T-helper 17 cell (primary cell): ENCODE measurements at places on chromosomes 11 and 22.

DNA sequence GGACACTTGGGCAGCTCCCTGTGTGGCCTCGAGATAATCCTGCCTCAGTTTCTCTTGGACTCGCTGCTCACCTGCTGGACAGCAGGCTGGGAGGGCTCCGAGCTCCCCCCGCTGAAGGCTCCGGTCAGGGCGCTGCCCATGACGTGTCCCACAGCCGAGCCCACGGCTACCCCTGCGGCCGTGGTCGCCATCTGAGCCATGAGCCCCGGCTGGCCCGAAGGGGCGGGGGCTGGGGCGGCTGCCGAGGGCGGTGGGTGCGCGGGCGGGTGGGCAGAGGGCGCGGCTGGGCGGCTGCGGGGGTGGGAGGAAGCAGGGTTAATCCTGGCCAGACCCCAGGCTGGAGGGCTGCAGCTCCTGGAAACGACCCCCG is 484 bp downstream of the CHCHD10 start:
- DNase-seq, result no peak

DNA sequence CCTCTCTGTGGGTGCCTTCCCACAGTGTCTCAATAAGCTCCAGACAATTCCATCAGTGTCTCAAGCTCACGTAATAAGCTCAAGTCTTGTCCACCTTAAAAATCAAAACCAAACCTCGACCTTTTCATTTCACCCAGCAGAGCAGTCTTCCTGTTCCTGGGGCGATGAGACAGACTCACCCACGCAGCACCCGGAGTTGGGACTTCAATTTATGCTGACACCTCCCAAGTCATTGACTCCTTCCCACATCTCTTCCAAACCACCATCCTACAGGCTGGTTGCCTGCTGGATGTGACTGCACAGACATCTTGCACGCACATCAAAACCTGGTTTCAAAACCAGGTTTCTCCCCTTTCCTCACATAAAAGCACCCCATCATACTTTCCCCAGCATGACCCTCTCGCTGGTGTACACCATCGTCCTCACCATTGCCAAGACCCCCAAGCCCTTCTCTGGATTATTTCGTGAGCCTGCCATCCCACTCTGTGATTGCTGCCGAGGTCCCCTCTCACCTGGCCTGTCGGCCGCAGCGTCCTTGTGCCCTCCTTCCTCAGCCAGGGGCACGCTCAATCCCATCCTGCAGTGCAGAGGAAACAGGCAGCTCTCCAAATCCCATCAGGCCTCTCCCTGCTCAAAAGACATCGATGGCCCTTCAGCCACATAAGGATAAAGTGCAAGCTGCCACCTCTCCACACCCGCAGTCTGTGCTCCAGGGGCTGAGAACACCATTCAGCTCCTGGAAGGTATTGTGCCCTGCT is 45.1 kb upstream of the FBXO3 start:
- no peak for DNase-seq

DNA sequence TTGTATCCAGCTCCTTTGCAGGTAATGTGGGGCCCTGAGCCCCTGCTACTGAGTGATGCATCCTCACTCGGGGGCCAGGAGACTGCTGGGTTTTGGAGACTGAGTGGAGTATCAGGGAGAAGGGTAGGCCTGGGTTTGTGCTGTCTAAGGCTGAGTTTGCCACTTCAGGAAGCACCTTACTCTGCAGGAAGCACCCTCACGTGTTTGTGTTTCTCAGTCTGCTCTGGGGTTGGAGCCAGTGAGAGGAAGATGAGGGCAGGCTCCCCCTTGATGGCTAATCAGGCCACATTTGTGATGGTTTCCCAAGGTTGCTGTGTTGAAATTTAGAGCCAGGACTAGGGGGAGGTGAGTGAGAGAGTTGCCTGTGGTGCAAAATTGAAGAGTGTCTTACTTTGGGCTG is 13.7 kb upstream of the THY1 start:
- DNase-seq, result no peak

- peak; percentile 30 for DNase-seq
Measured at GRCh38 chr11:63767565-63768236, 874 bp downstream of the ZFTA start.

GRCh38 chr22:26707581-26707980 is 50.2 kb downstream of the MIAT start:
- no peak for DNase-seq

- DNase-seq, result no peak
Measured at GRCh38 chr11:78061921-78062311, 1.7 kb upstream of the THRSP start.

GRCh38 chr11:76663486-76663810 is 7.1 kb downstream of the LRRC32 start:
- DNase-seq, result peak; percentile 4

- DNase-seq, result no peak
Measured at GRCh38 chr11:131207901-131208300, 162.5 kb upstream of the NTM start.

DNA sequence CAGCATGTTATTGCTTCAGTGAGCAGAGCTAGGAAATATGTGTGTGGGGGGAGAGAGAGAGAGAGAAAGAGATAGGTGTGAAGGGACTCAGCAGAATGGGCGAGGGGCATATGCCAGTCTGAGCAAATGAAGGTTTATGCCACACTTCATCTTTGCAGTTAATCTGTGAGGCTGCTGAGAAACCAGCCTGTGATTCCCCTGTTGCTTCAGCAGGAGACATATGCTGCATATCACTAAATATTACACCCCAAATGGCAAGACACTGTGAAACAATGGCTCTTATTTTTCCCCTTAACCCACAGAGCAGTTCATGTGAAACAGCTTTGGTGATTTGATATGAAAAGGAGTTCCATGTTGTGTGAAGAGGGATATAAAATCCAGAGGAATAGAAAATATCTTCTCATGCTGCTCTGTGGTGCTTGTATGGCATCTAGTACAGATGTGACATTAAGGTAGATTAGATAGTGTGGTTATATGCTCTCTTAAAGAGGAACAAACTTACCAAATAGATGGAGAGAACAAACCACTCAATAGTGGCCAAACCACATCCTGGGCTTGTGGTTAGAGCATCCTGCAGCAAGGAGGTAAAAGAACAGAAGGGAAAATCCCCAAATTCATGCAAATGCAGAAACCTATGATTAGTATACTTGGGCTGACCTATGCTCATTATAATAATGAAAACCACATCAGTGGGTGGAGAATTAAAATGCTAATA is 864.2 kb downstream of the FAM181B start:
- DNase-seq, result peak; percentile 33

DNA sequence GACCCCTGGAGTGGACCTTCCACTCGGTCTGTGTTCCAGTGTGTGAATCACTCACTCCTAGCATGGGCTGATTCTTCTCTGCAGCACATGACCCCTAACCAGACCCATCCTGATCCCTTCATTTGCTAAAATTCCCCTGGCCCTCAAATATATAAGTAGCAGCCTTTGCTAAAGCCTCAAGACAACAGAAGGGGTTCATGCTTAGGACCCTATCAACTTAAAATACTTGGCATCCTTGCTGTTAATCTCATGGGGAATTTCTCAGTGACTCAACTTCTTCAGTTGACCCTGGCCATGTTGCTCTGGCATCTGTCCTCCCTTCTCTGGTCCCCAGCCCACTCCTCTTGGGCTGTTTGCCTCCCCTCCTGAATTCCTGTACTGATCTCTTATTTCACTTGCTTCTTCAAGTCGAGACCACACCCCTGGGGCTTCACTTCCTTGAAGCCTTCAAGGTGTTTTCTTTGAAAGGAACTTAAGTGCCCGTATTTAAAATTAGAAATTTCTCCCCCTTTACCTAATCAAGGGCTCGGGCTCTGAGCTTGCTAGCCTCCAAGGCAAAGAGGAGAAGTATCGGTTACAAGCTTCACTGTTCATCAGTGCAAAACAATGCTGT is 23.6 kb downstream of the NNMT start:
- no peak for DNase-seq

GRCh38 chr22:17161991-17162390 is 2.9 kb upstream of the HDHD5 start:
- no peak for DNase-seq

- no peak for DNase-seq
Measured at GRCh38 chr22:25970999-25971811, 198.1 kb upstream of the SEZ6L start.

- DNase-seq, result no peak
Measured at GRCh38 chr11:725624-726202, 19.7 kb downstream of the EPS8L2 start.

DNA sequence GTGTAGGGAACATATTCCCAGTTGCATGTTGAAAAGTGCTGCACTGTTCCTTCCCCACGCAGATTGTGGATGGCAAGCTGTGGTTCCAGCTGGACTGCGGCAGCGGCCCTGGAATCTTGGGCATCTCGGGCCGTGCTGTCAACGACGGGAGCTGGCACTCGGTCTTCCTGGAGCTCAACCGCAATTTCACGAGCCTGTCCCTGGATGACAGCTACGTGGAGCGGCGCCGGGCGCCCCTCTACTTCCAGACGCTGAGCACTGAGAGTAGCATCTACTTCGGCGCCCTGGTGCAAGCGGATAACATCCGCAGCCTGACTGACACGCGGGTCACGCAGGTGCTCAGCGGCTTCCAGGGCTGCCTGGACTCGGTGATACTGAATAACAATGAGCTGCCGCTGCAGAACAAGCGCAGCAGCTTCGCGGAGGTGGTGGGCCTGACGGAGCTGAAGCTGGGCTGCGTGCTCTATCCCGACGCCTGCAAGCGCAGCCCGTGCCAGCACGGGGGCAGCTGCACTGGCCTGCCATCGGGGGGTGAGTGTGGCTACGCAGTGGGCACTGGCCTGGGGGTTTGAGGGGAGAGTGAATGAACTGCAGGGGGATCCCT is 102.7 kb upstream of the MTNR1B start:
- DNase-seq, result no peak

- DNase-seq, result no peak
Measured at GRCh38 chr11:75223954-75224643, 16.5 kb upstream of the TPBGL start.

GRCh38 chr22:30643055-30643875 is 7.7 kb downstream of the SLC35E4 start:
- DNase-seq, result no peak

GRCh38 chr11:33867996-33868646 is 23.8 kb downstream of the LMO2 start:
- no peak for DNase-seq

DNA sequence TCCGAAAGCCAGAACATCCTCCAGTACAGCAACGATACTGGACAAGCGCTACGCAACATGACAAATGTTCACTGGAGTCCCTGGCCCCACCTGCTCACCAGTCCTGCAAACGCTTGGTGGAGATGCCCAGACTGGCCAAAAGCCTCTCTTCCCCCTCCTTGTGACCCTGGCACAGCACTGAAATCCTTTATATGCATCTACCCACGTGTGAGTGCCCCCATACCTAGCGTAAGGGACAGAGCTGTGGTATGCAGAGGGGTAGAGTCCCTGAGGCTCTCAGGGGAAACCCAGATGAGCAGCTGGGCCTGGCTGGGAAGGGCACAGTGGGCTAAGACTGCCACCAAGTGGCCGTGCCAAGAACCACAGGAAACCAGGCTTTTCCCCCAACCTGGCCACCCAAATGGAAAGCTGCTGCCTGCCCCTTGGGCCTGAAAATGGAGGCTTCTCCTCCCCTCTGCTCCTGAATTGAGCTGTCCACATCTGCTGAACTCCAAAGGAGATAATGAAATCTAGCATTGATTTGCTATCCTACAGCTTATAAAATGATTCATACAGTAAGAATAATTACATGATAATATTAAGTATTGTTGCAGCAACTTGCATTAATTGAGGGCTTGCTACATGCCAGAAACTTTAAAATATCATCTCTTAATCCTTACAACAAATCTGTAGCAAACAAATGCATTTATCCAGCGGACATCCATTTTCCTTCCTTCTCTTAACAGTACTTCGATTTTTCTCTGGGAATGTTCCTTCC is 24.8 kb upstream of the TTC12 start:
- DNase-seq, result peak; percentile 61

DNA sequence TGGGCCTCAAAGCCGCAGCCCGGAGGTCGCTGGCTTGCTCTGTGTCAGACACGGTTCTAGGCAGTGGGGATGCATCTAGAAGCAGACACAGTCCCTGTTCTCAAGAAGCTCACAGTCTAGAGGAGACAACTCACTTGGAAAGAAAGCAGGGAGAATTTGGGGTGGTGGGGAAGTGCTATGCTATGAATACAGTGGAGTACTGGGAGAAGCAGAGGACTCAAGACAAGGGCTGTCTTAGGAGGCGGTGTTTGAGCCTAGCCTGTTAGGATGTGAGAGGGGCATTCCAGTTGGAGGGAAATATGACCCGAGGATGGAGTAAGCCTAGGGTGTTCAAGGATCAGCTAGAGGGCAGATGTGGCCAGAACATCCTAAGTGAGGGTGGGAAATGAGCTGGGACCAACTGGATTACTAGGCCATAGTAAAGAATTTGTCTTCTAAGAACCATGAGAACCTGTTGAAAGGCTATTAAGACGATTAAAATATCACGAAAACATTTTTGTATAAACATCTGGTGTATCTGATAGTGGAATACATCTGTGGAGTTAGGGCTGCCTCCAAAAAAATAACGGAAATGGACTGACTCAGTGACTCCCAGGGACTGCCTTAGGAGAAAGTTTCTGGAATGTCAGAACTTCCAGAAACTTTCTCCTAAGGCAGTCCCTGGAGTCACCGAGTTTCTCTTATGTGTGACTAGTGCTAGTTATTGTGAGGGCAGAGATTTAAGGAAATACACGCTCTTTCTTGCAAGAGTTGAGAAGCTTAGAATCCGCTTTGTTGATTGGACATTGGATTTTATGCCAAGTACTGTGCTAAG is 1.1 kb upstream of the PITPNB start:
- no peak for DNase-seq

DNA sequence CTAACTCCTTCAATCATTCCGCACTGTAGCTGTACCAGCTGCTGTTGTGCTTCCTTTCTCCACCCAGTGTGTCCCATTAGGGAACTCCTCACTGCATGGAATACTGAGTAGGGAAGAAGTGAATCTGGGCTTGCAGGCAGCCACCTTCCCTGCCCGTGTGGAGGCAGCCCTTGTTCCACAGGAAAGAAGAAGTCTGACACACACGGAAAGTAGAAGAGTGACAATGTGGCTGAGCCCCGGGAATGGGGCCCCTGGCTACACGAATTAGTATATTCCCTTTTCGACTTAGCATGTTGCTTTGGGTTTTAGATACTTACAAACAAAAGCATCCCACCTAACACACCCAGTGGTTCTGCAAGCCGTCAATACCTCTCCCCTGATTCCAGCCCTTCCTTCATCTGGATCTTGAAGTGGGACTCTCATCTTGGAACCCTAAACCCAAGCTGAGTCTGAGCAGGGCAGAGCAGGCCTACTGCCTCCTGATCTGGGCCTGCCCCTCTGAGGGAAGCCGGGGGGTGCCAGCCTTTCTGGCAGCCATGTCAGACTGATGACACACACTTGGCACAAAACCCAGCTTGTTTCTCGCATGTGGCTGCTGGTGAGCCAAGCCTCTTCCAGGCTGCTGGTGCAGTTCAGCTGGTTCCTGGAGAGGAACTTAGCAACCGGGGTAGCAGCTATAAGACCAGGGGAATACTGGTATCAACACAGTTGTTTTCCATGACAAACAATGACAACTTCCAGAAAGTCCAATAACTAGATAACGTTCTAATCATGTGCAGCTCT is 71.6 kb downstream of the C11orf58 start:
- no peak for DNase-seq

GRCh38 chr11:124096364-124096763 is 18.9 kb upstream of the VWA5A start:
- no peak for DNase-seq

GRCh38 chr22:17647991-17648390 is 9.4 kb downstream of the BCL2L13 start:
- no peak for DNase-seq
